NCI-H1105 treated with DMSO at 0.1 percent for 48 hours (cell line): ENCODE measurements at places on chromosomes 16 and 17.

GRCh38 chr17:14396547-14396946 lies 95.7 kb downstream of the HS3ST3B1 start:
- DNase-seq: no peak

DNA sequence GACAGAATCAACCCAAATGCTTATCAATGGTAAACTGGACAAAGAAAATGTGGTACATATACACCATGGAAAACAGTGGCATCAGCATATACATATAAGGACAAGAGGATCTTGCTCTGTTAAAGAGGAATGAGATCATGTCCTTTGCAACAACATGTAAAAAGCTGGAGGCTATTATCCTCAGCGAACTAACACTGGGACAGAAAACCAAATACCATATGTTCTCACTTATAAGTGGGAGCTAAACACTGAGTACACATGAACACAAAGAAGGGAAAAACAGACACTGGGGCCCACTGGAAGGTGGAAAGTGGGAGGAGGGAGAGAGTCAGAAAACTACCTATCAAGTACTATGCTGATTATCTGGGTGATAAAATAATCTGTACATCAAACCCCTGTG lies 447.3 kb upstream of the MAF start:
- DNase-seq: no peak

- DNase-seq: no peak
These were observed 24.6 kb downstream of the HIGD1B start for GRCh38 chr17:44872131-44872768.

GRCh38 chr17:19573075-19573474 lies 39.4 kb downstream of the SLC47A1 start:
- DNase-seq: no peak

DNA sequence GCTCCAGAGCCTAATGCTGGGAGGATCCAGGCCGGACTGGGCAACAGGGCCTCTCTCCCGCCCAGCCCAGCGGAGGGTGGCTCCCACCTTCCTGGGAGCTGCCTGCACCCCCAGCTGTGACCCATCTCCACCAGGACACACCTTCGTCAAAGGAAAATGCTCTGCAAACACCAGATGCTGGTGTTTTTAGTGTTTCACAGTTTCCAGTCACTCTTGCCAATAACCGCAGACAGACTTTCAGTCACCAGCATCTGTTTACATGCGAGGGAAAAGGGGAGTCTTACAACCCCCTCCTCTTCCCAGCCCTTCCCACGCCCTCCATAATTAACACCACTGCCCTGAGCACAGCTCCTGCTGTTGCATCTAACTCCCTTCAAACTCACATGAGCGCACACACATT lies 25.3 kb downstream of the KLHDC4 start:
- DNase-seq: no peak

DNA sequence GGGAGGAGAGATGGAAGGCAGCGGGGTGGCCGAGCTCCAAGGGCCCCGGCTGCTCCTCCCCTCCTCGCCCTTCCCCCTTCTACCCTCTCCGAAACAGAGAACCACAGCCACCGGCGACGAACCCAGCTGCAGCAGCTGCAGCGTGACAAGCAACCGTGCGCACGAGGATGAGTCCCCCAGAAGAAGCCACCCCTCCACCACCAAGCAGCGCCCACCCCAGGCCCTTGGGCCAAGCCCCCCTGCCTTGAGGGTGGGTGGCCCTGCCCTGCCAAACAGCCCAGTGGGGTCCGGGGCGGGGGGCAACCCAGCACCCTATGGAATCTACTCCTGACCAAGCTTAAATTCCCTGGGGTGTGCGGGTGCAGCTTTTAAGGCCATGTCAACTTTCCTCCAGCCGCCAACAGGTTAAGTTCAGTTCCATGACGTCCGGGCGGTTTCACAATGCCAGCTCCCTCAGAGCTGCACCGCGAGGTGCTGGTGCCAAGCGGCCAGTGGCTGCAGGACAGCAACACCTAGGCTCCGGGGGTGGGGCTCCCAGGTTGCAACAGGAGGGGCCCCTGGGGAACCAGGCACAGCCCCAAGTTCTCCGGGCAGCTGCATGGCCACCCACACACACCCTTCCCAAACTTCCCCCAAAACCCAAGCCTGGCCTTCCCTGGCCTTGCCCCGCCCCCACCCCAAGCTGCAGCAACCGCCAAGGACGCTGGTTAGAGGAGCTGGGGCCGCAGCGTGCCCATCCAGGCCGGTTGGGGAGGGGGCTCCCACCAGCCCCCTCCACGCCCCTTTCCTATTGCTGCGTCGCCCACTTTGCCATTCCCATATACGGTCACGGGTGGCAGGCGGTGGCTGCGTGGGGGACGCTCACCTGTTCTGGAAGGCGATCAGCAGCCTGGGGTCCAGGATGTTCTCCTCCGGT lies 2.0 kb downstream of the CBX4 start:
- DNase-seq: no peak

DNA sequence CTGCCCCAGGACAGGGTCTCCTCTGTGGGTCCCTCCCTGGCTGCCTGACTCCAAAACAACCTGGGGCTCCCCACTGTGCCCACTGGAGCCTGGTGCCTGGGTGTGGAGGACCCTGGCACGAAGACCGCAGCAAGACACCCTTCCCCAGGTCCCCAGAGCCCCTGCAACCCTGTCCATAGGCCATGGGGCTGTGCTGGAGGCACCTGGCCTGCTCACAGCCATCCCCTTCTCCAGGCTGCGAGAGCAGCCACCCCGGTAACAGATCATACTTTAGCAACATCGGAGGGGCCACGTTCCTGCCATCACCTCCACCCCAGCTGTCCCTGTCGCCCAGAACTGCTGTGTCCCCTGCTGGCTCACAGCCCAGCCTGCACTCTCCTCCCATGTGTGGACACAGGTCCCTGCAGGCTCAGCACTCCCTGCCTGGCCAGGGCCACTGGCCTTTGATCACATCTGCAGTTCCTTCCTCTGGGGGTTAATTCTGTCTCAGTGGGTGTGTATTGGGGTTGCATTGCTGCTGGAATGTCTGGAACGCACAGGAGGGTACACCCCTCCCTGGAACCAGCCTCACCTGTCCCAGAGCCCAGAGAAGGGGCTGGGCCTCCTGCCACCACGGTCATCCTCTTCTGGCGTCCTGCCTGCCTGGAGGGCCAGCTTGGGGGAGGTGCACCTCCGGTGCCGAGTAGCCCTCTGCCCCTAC lies 12.2 kb downstream of the PPL start:
- DNase-seq: no peak

GRCh38 chr17:2909175-2909845 lies 113.1 kb downstream of the RAP1GAP2 start:
- no peak for DNase-seq

GRCh38 chr17:21127509-21128077 lies 829 bp downstream of the DHRS7B start:
- DNase-seq: no peak

DNA sequence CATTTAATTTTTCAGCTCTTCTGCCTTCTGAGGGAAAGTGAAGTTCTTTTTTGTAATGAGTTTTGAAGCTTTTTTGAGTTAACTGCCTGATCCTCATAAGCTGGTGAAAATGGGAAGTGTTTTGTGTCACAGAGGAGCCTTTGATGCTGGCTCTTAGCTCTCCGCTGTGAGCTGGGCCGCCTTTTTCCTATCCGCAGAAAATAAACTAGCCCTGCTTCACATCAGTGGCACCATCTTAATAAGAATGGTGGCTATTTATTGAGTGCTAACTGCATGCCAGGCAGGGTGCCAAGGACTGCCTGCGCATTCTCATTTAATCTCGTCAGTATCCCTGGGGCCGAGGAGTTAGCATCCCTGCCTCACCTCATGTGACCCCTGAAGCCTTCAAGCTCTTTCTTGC lies 309.0 kb downstream of the CPPED1 start:
- no peak for DNase-seq
